Bone marrow (tissue), 2 donors: ENCODE measurements at places on chromosomes 5 and 9.

GRCh38 chr5:74877624-74878304, 11.6 kb upstream of the FAM169A start:
- no peak for DNase-seq

DNA sequence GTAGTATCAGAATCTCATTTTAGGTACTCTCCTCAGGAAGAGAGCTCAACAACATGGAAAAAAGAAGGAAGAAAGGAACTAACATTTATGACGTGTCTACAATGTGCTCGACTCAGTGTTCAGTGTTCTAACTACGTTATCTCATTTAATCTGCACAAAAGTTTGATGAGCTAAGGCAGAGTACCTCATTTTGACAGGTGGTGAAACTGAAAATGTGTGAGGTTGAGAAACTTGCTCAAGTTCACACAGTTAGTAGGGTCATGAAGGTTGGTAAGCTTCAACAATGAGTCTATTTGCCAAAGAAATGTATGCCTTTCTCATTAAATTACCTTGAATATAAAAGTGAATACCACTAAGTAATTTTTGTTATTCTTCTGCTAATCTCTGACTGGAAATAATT, 165.1 kb downstream of the CAAP1 start:
- no peak for DNase-seq

DNA sequence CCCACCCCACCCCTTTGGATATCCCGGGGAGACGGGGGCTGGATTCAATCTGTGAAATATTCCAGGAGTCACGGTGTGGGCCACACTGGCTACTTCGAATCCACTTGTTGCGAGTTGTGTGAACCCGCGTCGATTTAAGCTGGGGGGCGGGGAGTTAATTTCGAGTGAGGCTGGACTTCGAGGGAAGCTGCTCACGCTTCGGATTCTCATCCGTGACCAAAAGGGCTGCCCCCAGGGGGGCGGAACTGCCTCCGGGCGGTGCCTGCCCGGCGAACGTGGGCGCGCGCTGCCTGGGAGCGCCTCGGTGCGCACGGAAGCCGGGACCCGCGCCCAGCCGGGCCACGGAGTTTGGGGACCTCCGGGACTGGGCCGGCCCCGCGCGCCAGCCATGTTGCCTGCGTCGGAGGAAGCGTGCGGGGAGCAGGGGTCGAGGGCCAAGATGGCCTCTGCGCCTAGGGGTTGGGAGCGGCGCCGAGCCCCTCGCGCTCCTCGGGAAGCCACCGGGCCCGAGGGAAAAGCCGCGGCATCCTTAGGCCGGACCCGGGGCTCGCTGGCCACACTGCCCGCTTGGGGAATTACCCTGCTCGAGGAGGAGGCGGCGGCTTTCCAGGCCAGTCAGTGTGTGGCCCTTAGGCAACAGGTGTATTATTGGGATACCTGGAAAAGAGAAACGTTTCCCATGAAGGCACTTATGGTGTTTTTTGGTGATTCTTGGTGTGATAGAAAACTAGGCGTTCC, 975 bp downstream of the OCLN start:
- DNase-seq = peak; percentile 28

DNA sequence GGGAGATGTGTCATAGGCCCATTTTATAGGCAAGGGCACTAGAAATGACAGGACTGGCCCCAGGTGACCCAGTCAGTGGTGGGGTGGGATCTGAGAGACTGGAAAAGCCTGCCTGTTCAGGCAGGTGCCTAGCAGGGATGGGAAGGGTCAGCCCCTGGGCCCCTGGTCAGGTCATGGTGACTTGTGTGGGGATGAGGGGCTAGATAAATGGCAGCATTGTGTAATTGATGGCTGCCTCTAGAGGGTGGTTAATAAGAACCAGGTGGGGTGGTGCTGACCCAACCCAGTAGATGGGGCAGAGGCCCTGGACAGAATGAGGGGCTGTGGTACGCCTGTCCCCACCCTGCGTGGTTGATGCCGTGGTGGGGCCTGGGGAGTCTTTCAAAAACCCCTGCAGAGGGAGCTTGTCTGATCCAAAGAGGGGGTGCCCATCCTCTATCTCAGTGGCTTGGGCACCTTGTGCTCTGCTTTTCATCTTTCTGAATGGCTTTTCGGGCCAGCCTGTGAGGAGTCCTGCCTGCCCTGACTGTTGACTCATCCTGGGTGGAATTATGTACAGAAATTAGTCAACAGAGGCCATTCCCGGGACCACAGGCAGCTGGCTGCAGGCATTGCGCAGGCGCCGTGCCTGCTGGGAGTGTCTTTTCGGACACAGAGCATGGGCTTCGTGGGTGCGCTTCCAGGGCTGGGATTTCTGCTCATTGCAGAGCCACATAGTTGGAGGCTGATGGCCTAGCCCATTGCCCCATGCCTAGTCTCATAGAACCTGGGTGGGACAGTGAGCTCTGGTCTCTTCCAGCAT, 93.6 kb upstream of the PITX1 start:
- DNase-seq = no peak

DNA sequence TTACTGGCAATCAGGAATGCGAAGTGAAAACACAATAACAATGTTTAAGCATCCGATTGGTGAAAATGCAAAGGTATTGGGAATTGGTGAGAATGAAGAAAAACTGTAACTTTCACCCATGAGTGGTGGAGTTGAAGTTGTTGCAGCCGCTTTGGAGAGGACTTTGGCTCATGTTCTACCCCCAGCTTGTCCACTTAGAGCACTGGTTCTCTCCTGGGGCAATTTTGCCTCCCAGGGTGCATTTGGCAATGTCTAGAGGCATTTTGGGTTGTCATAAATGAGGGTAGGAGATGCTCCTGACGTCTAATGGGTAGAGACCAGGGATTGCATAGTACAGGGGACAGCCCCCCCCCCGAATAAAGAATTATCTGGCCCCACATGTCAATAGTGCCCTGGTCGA, 46.2 kb downstream of the ANKRD33B start:
- DNase-seq = no peak

DNA sequence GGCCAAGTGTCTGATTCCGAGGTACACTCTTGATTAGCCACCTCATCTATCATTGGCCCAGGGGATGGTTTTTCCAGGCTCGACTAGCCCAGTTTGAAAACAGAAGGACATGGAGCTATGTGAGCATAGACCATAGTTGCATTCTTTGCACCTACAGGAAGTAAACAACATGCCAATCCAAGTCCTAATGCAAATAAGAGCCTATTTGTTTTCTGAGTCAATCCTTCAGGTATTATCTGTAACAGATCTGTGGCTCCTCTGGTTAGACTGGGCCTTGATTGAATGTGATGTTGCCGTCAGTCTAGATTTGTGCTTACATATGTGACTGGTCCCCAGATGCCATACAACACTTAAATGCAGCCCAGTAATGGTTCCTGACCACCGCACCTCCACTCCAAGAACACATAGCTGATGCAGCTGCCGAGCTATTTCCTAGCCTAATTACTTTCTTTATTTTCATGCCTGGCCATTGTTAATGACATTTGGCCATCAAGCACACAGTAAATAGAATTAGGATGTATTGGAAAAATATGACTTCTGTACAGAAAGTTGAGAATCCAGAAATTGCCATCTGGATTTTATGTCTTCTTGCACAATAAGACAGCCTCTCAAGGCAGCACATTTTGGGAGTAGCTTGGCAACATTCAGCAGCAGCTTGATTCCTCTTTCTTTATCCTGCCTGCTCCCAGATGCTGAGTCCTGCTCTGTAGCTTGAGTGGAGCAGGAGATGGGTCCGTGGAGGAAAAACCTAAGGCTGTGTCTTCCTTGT, 29.5 kb upstream of the ARHGAP26 start:
- no peak for DNase-seq

DNA sequence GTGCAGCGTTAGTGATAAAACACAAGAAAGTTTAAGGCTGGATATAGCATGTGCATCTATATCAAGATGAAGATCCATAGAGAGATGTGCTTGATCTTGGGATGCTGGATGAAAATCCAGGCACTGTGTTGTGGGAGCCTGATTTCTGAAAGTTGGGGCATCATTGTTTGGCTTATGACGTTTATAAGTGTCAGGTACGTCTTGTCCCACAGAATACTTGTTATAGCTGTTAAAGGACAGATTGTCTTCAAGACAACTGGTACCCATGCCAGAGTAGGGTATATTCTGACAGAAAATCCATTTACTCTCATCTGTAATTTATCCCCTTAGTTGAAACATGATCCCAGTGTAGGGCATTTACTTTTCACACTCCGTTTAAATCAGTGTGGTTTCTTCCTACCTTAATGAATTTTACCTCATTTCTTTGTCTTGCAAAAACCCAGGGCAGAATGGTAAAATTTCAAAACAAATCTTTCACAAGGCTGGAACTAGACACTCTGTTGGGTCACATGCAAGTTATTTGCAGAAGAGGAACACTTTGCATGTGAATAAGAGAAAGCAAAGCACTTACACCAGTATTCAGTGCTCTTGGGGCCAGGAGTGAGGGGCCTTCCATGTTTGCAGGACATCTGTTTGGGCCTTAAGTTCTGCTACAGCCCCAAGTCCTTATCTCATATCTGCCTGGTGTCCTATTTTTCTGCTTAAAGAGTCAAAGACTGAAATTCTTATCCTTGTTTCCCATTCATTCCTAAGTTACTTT, 73.3 kb downstream of the GHR start:
- DNase-seq = no peak
